ENCODE measurements at places on chromosomes 2 and 18. TPM values are rescaled to one million over a fixed set of nuclear protein-coding genes. Genes with fewer than 3 reads are reported as not detected.

The CNDP1 gene
- total RNA-seq: 4.0 TPM

The OTOF gene
- total RNA-seq: 0.09 TPM

The HOXD11 gene
- total RNA-seq: not detected

The UBE2E3 gene
- total RNA-seq: 71.8 TPM

GRCh38 chr2:149082735-149083134 is 44.2 kb downstream of the LYPD6B start:
- DNase-seq: no peak

DNA sequence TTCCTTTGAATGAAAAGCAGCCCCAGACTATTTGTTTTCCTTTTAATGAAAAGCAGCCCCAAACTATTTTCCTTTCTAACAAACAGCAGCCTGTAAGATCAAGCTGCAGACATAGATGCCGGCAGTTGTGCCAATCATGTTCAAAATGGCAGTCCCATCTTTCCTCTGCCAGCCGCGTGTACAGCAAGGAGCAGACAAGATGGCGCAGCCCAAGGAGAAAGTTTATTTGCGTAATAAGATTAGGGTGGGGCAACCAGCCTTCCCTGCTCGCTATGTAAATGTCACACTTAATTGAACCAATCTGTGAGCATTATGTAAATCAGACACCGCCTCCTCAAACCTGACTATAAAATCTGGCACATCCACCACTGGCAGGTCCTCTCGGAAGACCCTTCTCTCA is 226.0 kb downstream of the TGIF1 start:
- no peak for DNase-seq

GRCh38 chr18:51811883-51812282 is 528.1 kb upstream of the DCC start:
- no peak for DNase-seq

DNA sequence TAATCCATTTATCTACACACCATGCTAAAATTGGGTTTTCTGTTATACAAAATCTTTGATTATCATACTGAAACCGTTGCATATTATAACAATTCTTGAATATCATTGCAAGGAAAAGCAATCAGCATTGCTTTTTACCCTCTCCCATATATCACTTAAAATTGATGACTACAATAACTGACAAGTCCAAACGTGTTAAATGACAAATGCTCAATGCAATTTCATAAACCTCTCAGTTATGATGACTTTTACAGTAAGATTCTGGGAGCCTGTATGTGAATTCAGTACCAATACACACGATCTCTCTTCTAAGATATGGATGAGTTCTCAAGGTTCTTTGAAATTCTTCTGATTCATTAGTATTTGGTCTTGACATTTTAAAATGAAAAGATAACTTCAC is 368.5 kb upstream of the TRIB2 start:
- DNase-seq: no peak

- no peak for DNase-seq
Observed at GRCh38 chr2:43430489-43430888, 165.3 kb downstream of the THADA start.

- no peak for DNase-seq
Observed at GRCh38 chr2:182069908-182070307, 84.3 kb downstream of the PPP1R1C start.

DNA sequence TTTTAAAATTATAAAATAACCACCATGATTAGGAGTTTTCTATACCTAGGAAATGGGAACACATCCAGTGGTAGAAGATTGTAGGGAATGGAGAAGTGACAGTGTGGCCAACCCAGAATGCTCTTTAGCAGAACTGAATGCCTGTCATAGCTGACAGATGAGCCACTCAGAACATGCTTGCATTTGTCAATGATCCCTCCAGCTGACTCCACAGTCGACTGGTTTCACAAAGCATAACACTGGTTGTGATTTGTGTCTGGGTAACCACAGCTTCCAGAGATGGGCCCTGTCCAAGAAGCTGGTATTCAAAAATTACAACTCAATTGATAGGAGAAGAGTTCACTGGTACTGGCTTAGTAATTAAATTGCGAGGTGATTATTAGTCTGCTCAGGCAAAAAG is 9.0 kb upstream of the CTIF start:
- DNase-seq: no peak

GRCh38 chr2:157837851-157838441 is 38.2 kb downstream of the ACVR1 start:
- no peak for DNase-seq

DNA sequence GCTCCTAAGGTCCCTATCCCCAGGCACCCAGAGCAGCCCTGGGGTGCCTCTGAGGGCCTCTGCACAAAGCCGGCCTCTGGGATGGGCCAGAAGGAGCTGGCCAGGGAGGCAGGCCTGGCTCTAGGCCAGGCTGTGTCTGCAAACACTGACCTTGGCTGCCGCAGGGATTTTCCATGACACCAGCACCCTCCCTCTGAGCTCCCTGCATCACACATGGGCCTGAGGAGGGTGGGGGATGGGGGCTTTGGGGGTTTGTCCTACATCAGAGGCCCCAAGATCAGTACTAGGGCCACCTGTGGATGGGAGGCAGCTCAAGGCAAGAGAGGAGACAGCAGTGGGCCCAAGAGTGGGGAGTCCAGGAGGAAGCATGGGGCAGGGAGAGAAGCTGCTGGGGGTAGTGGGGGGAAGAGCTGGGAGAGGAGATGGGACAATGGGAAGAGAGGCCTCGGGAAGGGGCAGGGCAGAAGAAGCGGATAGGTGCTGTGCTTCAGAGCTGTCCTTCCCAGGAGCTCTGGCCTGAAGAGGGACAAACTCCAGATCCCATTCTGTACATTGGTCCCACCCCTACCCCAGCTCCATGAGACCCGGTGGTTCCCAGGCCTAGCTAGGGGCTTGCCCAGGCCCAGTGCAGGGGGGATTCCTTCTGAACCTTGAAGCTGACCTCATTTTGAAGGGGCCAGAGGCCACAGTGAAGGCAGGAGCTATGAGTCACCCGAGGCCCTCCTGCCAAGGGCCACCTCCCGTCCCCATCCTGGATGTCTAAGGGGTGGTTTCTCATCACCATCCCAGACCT is 28.0 kb downstream of the KCNK3 start:
- DNase-seq: peak; percentile 81

DNA sequence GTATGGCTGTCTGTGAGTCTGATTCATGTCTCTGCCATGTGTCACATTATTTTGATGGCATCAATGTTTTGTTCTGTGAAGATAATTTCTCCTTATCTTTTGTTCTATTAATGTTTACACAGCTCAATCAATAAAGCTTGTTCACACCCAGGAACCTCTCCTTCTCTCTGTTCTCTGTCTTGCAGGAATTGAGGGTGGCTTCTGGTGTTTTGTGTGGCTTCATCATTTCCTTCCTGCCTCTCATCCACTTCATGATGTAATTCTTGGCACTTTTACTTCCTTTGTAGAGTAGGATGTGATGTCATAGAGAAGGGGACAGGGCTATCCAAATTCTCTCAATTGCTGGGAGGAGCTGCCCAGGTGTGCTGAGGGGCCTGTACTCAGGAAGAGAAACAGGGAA is 27.2 kb downstream of the ASXL3 start:
- DNase-seq: peak; percentile 12

DNA sequence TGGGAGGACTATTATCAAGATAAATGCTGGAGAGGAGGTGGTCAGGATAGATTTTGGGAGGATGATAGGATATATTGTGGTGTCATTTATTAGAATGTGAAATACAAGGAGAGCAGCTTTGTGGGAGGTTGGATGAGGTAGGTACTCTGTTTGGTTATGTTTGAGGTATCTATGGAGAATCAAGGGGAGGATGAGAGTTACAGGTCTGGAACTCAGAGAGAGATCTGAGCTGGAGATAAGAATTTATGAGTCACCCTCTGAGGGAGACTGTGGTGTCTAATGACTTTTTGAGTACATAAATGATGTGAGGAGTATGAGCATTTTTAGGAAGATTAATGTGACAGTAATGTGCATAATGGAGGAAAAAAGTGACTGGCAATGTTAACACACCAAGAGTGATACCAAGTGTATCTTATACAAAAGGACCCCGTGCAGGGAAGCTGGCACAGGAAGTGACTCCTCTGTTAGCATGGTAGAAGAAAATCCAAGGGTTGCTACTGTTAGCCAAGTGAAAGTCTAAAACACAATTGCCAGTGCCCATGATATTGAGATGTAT is 48.2 kb downstream of the CRIM1 start:
- DNase-seq: no peak

GRCh38 chr2:212940816-212941215 is 210.6 kb downstream of the IKZF2 start:
- peak; percentile 77 for DNase-seq

GRCh38 chr2:95384854-95385569 is 17.5 kb upstream of the FAHD2A start:
- DNase-seq: peak; percentile 75

DNA sequence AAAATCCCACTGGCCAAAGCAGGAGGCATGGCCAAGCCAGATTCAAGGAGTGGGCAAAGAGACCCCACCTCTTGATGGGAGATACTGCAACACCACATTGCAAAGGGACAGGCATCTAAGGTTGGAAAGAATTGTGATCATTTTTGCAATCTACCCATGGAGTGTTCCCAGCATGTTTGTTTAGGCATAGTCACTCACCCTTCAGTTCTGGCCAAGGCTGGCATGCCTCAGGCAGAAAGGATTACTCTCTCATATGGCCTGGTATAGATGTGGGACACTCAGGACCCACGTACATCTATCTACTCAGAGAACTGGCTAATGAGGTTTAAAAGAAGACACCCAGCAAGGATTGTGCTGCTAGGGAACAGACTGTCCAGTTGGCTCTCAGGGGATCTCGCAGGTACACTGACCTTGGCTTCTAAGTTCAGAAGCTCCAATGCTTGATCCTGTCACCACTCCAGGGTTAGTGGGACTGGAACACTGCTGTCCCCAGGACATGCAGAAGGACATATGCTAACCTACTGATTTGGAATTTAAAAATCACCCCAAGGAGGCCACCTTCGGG is 183.7 kb downstream of the KLHL29 start:
- no peak for DNase-seq

DNA sequence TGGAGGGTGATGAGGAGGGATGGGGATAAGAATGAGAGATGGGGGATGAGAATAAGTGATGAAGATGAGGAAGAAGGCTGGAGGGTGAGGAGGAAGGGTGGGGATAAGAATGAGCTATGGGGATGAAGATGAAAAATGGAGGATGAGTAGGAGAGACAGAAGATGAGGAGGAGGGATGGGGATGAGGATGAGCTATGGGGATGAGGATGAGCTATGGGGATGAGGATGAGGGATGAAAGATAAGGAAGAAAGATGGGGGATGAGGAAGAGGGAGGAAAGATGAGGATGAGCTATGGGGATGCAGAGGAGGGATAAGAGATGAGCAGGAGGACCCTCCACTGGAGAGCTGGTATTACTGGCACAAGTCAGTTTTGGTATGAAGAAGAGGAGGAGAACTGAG is 231.5 kb downstream of the NAPG start:
- no peak for DNase-seq

- DNase-seq: peak; percentile 77
Observed at GRCh38 chr2:46650556-46651001, 171.2 kb downstream of the TMEM247 start.

DNA sequence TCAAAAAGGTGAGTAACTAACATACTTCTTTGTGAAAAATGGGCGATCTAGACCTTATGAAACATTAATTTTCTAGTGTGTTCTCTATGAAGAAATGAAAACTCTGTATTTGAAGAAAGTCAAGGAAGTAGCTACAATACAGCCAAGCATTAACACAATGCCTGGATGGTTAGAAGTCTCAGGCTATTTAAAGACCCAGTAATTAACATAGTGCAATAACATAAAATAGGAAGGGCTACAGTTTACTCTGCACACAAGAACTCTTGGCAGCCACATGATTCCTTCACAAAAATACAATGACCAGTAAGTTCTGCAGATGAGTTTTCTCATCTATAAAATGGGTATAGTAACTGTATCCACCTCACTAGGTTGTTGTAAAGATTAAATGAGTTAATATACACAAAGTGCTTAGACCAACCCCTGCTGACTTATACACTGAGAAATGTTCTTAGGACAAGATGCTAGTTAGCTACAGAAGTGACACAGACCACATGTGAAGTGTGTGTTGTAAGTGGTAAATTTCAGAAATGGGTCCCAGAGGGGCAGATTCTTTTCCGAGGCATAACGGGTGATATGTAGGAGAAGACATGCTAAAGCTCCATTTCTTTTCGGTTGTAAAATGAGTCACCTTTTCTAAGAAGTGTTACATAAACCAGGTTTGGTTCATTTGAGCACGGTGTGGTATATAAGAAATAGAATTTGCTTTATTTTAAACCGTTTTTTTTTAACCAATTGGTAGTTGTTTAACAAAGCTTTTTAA is 61.8 kb downstream of the CXCR4 start:
- DNase-seq: no peak

DNA sequence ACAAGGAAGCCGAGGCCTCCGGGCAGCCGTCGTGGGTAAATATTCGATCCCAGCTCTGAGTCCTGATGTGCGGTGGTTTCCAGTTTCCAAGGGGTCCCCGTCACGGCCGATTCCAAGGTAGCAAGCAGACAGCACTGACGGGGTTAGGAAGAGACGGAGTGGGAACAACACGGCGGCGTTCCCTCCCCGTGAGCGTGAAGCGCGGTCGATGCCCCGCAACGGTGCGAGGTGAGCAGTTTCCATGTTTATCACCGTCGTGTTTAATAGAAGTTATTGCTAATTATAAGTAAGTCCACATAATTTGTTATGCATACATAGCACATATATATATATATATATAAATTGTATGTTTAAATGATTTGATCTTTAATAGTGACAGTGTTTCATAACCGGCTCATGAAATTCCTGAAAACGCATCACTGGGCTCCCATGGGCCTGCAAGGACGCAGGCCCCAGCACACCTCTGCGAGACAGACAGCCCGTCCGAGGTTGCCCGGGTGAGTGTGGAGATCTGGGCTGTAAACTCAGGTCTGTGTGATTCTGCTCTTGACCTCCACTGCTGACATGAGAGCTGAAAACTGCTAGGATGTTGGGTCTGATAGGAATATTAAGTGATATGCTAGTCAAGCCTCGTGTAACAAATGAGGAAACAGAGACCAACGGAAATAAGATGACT is 243.5 kb upstream of the SALL3 start:
- no peak for DNase-seq

DNA sequence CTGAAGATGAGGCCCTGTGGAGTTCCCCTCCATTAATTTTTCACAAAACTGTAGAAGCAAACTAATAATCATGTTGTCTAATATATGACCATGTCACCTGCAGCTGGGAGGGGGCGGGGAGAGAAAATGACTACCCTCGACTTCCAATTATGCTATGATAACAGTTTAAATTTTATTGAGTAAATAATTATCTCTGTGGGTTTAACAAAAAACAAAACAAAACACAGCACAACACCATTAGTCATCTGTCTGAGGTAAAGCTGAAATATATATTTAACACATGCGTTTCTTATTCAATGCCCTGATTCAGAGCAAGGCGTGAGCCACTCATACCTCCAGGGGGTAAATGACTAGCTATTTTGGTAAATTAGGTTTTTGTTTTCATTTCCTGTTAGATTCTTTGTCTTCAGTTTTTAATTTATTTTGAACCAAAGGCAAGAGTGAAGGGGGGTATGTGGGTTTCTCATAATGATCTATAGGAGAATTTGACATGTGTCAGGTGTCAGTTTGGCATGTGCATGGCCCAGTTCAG is 77.4 kb upstream of the ZCCHC2 start:
- DNase-seq: no peak

Data from mucosa of gallbladder (tissue), 1 donor.